CD8-positive, alpha-beta memory T cell (primary cell): ENCODE measurements at places on chromosomes 16 and 17.

GRCh38 chr16:75208861-75209505 is 2.0 kb upstream of the CTRB2 start:
- DNase-seq = no peak

GRCh38 chr17:30225112-30225511 is 10.4 kb downstream of the SLC6A4 start:
- no peak for DNase-seq

DNA sequence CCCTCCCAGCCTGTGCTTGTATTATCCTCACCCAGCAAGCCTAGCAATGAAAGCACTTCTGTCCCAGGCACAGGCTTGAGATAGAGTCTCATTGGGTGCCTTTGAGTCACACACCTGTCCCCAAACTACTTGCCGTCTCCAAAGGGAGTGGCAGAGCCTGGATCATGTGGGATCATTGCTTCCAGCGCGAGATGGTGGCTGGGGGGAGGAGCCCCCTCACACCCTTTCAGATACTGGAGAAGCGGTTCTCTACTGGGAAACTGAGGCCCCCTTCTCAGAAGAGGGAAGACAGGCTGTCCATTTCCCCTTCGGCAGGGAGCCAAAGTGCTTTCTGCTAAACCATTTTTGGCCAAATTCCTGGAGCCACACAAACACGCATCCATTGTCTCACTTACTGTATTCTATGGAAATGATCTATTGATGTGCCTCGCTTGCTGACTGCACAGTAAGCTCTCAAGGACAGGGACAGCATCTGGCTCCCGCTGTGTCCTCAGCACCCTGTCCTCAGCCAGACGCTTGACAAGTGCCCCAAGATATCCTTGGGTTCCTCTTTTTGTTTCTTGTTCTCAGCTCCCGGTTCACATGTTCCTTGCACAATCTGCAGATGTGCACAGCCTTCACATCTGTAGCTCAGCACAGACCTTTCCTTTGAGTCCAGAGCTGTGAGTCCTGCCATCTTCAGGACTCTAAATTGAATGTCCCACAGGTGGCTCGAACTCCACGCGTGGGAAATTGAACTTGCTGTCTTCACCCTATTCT is 26.0 kb upstream of the DLX3 start:
- DNase-seq = no peak

DNA sequence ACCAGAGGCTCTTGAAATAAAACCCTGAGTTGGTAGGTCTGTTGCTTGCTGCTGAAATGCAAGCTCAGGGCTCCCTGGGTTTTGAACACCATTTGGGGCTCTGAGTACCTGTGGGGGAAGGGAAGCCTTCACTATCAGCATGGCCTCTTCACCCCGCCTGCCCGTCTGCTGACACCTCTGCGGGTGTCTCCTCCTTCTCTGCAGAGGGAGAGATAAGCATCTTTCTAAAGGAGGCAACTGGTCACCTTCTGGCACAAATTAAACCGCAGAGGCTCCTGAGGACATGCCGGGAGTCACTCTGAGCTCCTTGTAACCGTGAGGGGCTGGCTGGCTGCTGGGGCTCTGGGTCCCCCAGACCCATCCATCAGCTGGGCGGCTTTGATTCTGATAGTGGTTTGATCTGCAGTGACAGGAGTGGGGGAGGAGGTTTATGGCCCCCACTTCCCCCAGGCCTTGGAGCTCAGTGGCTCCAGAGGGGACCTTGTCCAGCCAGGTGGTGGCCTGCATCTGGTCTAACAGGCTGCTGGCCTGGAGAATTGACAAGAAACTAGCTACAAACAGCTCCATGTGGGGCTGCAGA is 123.5 kb downstream of the IRF8 start:
- no peak for DNase-seq

GRCh38 chr17:37488009-37488604 is 1.6 kb upstream of the DUSP14 start:
- DNase-seq = no peak

GRCh38 chr17:77409282-77410161 is 268.8 kb downstream of the SEC14L1 start:
- DNase-seq = no peak

DNA sequence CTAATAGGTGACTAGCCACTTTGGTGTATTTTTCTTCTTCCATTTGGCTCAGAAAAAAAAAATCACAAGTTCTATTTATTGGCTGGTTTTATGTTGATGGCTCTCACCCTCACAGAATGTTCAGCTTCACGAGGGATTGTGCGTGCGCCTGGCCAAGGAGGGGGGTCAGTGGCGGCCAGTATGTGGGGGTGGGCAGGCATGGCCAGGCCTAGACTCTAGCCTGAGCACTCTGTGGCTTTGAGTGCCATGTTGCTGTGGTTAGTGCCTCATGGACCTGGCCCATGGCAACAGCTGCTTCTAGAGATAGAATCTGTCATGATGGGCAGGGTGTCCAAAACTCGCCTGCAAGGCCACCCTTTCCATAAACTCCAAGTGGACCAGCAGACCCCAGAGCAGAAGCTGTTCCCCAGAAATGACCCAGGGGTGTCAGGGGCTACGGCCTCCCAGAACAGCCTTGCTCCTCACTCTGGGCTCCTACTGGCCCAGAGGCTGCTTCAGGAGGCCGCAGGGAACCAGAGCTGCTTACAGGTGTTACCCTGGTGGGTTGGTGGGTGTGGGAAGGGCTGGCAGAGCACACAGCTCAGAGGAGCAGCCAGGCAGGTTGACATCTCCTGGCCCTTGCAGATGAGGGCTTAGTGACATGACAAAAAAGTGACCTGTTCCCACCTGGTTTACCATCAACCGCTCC is 124.9 kb downstream of the SOCS1 start:
- DNase-seq = no peak

DNA sequence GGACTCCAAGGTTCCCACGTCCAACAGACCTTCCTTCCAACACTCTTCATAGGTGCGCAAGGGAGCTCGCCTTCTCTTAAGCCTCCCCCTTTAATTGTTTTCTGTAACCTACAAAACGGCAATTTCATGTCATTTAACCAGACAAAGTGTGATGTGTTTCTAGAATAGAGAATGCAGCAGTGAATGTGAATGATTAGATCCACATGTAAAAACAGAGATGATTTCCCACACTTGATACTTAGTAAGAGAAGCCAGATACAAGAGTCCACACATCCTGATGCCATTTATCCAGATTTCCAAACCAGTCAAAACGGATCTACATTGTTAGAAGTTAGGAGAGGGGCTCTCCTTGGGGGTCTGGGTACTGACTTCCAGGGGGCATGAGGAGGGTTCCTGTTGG is 89.3 kb downstream of the IRF8 start:
- DNase-seq = no peak

DNA sequence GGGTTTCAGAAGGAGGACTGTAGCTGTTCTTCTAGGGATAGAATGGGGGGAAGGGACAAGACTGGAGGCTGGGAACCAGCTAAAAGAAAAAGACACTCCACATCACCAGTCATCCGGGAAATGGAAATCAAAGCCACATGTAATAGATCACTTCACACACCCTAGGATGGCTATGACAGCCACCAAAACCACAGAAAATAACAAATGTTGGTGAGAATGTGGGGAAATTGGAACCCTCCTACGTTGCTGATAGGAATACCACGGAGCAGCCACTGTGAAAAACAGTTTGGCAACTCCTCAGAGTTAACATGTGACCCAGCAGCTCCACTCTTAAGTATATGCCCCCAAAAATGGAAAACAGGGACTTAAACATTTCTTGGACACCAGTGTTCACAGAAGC is 2.3 kb downstream of the TLE7 start:
- no peak for DNase-seq

DNA sequence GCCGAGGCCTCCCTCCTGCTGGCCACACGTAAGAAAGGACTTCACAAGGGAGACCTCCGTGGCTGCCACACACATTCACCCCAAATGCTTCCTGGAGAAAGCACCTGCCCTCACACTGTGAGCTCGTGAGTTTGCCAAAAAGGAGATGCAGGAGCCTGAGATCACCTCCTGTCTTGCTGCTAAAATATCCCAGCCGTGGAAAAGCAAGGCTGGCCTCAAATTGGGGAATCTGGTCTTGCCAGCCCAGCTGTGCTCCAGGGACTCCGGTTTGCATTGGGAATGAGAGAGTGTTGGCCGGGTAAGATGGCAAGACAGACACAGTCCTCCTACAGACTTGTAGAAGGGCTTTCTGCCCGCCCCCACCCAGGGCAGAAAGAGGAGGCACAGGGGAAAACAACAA is 13.8 kb downstream of the RBFOX3 start:
- no peak for DNase-seq

- DNase-seq = no peak
Observed at GRCh38 chr16:78654929-78655328, 555.5 kb downstream of the WWOX start.

GRCh38 chr16:22370038-22370820 is 4.2 kb downstream of the CDR2 start:
- no peak for DNase-seq

DNA sequence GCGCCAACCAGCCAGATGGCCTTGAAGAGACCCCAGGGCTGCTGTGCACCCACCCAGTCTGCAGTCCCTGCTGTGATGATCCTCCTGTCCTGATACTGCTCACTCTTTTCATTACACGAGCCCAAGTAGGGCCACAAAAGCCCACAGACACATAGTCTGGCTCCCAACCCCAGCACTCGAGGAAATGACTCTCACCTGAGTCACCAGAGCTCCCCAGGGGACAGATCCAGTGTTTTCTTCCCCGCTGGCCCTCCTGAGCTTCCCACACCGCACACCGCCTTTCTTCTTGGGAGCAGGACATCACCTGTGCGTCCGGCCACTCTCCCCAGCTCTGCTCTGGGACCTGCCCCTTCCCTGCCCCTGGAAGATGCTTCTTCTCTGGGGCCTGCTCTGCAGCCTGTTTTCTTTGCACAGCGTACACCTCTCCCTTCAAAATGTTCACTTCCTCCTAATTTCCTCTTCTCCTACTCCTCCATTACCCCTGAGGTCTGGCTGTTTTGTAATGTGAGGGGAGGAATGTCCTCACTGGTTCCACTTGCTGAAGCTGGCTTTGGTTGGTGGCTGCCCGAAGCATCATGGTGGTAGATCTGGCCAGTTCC is 2.0 kb upstream of the SCN4A start:
- no peak for DNase-seq
